CD4-positive, alpha-beta T cell treated with Interleukin-4 for 1 hour (primary cell): ENCODE measurements at places on chromosomes 2 and 18.

DNA sequence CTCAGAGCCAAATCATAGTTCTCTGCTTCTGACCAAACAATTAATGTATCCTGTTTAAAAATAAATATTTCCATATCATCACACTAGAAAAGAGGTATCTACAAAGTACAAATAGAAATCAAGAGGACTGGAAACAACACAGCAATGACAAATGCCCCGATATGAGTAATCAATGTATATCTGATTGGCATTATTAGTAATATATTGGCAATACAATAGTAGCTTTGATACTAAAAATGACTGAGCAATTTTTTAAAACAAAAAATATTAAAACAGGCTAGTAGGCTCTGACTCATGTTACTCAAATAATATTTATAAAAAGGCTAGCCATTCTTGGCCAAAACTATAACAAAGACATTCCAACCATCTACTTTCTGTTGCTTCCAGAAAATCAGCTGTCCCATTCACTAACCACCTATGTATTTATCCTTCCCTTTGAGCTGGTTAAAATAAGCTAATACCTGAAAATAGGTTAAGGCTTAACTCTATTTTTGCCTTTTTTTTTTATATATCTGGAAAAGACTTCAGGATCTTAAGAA lies 13.3 kb downstream of the PPP4R3B start:
- DNase-seq = no peak

GRCh38 chr18:24259869-24260641 lies 121.2 kb downstream of the CABYR start:
- DNase-seq = no peak

DNA sequence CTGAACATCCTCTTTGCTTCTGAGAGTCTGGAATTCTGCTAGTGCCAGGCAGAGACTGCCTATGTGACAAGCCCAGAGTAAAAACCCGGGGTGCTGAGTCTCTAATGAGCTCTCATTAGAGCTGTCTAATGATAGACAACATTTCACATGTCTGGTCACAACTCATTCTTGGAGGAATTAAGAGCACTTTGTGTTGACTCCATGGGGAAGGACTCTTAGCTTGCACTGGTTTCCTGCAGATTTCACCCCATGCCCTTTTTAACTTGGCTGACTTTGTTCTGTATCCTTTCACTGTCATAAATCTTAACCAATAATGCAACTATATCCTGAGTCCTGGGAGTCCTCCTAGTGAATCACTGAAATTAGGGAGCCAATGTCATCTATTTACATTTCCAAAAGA lies 33.5 kb downstream of the FBXO15 start:
- no peak for DNase-seq

GRCh38 chr2:21317131-21317530 lies 193.4 kb downstream of the TDRD15 start:
- DNase-seq = peak; percentile 17

- DNase-seq = no peak
Observed at GRCh38 chr2:205642599-205643356, 39.5 kb upstream of the NRP2 start.

GRCh38 chr2:159148901-159149300 lies 137.6 kb downstream of the WDSUB1 start:
- DNase-seq = no peak

DNA sequence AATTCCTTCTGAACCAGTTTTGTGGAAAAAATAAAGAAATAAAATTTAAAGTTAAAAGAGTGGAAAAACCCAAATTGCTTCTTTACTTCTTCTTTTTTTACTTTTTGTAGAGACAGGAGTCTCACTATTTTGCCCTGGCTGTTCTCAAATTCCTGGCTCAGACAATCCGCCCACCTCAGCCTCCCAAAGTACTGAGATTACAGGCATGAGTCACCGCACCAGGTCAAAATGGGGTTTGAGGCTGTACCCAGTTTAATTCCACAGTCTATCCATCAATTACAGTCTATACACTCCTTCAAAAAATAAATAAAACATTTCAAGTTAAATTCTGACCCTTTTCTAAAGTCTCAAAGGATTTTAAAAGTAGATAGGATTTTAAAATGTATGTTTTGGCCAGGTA lies 120.3 kb downstream of the FAM161A start:
- DNase-seq = no peak

- no peak for DNase-seq
Observed at GRCh38 chr2:171878481-171878993, 15.5 kb downstream of the SLC25A12 start.

GRCh38 chr2:96526615-96527285 lies 9.8 kb upstream of the ARID5A start:
- DNase-seq = no peak

DNA sequence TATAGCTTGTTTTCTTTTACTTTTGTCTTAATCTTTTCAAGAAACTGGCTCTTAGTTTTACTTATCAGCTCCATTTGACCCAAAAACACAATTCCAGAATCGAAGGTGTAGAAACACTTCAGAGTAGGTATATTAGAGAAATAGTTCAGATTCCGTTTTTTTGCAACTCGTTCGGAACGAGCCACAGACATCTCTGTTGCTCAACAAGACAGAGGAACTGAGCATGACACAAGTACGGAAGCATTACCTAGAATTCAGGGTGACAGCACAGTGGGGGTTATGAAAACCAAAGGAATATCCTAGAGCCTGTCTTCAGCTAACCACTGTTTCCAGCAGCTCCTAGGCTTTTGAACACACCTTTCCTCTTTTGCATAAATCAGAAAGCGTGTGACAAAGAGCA lies 5.0 kb downstream of the HRH4 start:
- DNase-seq = no peak

DNA sequence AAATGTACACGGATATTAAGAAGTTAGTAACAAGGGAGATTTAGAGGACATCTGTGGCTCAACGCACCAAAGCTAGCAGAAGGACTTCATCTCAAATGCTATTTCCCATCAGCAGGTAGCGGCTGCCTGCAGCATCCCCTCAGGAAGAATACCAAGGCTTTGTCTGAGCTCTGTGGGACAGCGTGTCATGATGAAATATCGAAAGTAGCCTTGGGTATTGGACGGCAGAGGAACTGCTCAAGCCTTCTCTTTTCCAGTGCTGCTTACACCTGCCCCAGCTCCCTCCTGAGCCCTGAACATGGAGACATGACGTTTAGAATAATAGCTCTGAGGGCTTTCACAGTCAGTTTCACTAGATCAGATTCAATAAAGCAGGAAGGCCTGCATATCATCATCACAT lies 241.6 kb downstream of the SUCLG1 start:
- no peak for DNase-seq

GRCh38 chr2:112920923-112921532 lies 10.1 kb downstream of the IL37 start:
- peak; percentile 43 for DNase-seq

DNA sequence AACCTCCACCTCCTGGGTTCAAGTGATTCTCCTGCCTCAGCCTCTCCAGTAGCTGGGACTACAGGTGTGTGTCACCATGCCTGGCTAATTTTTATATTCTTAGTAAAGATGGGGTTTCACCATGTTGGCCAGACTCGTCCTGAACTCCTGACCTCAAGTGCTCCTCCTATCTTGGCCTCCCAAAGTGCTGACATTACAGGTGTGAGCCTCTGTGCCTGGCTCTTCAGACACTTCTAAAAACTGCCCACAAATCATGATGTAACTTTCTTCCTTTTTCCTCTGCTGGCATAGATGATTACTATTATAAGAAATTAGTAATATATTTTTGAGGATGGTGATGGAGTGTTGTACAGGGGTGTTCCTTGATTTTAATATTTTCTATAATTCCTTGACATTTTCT lies 6.0 kb downstream of the OSBPL6 start:
- no peak for DNase-seq

DNA sequence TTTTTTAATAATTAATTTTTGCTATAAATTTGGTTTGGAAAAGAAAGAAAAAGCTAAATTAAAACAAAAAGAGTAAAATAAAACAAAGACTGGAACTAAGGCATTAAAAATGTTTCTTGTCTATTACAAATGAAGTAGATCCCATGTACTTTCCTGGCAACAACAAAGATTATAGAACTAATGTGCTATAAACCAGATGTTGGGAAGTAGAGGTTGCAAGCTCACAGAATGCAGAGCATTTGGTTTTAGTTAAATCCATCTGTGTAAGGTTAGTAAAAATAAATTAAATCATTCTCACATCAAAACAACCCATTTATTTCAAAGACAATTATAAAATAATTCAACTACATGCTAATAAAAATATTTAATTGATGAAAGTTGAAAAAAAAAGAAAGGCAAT lies 157.2 kb upstream of the ZC3H15 start:
- DNase-seq = no peak

DNA sequence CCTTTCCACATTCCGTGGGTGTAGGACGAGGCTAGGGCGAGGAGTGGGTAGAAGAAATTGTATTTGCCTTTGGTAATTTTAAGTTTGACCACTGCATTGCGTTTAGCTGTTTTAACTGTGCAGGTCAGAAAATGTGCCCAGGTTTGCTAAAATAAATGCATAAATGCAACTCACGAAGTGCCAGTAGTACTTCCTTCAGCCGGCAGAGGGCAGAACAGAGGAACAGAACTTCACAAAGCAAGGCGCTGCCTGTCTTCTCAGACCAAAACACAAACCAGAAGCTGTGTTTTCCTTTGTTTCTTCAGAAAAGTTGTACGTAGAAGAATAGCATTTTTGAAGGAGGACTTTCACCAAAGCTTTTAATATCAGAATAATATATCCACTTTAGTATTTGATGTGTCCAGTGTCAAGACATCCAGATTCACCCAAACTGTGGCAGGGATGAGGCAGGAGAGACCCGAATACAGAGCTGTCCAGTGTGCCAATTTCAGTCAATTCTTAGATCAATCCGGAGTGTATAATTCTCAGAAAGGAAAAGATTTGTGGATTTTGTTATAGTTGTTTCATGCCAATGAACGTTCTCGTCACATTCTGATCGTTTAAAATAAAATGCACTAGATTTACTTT lies 348.6 kb downstream of the DLGAP1 start:
- DNase-seq = peak; percentile 46

DNA sequence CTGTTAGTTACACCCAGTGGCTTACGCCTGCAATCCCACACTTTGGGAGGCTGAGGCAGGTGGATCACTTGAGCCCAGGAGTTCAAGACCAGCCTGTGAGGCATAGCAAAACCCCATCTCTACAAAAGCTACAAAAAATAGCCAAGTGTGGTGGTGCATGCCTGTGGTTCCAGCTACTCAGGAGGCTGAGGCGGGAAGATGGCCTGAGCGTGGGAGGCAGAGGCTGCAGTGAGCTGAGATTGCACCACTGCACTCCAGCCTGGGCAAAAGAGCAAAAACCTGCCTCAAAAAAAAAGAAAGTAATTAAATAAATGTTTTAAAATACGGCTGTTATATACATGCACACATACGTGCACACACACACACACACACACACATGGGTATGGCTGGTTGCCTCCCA lies 194.8 kb downstream of the HDAC4 start:
- DNase-seq = no peak

DNA sequence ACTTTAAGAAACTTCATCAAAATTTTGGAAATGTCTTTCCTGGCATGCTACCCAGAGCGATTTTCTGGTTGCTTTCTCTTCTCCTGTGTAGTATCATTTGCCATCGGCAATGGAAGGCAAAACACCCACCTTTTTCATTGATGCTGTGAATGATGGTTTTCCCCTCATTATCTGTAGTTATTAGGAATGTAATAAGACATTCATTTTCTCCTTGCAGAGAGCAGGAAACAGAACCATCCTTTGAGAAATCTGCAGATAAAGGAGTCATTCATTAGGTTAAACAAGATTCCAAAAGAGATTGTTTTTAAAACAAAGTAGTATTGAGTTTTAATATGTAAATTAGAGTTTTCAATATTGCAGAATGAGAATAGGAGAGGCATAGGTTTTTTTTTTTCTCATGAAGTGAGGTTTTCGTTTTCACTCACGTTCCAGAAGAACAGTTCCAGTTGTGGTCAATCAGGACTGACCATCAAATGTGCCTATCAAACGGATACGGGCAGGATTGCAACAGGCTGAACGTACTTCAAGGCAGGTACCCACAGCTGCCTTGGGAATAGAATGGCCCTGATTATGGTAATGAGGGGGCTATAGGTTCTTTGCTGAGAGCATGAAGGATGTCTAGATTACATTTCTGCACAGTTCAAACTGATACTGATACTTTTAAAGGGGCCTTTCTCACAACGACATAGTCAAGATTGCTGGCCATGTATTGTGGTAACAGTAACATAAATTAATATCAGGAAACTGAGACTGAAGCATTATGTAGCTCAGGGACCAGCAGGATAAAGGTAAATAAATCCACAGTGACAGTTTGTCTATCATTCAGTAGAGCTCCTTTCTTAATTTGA lies 49.8 kb upstream of the PLA2R1 start:
- no peak for DNase-seq

GRCh38 chr2:5693287-5694201 lies 1.4 kb downstream of the SOX11 start:
- DNase-seq = no peak

GRCh38 chr2:49080681-49081080 lies 73.6 kb downstream of the FSHR start:
- no peak for DNase-seq

GRCh38 chr2:233832869-233833311 lies 21.4 kb downstream of the HJURP start:
- no peak for DNase-seq

GRCh38 chr2:227724394-227725039 lies at the start of gene SCYGR6:
TSS of gene SCYGR6 (minus strand) at chr2:227724757. CDS start at chr2:227724757, 0 bp downstream.
- no peak for DNase-seq

DNA sequence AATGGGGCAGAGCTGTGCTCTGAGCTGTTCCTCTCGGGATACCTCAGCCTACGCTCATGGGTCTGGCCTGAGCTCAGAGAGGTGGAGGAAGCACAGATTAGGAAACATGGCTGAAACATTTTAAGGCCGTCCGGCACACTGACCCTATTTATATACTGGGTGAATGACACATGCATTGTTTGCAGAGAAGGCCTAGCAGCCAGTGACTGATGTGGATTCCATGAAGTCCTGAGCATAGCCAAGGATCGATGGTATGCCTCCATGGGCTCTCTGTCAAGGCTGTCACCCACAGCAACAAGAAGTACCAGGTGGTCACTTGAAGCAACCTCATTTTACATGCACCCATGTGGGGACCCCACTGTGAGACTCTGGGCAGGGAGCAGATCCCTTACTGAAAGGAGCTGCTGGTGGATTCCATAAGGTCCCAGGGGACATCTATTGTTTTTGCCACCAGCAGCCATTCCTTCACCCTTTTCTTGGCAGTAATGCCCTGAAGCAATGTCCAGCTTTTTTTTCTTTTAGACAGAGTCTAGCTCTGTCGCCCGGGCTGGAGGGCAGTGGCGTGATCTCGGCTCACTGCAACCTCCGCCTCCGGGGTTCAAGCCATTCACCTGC lies 8.4 kb downstream of the PTMA start:
- no peak for DNase-seq

DNA sequence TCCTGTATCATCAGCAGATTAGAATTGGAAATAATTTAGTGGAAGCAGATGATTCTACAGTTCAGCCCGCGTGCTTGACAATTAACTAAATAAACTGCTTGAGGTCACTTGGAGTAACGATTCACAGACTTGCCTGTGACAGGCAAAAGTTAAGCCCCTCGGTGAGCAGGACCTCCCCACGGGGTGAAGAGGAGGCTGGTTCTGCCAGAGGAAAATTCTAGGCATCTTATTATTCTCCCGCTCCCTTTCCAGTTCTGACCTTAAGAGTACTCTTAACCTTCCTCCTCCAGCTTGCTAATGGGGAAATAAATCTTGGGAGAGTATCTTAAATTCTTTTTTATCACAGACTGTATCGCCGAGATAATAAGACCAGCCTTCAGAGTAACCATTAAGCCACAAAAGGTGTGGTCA lies 169.7 kb upstream of the SMAD2 start:
- DNase-seq = no peak

GRCh38 chr2:127174136-127174535 lies 46.0 kb downstream of the CYP27C1 start:
- no peak for DNase-seq
